Astrocyte of the hippocampus (primary cell): ENCODE measurements at places on chromosomes 1 and 21.

- no peak for DNase-seq
These were observed 11.5 kb upstream of the THRAP3 start for GRCh38 chr1:36212782-36213181.

DNA sequence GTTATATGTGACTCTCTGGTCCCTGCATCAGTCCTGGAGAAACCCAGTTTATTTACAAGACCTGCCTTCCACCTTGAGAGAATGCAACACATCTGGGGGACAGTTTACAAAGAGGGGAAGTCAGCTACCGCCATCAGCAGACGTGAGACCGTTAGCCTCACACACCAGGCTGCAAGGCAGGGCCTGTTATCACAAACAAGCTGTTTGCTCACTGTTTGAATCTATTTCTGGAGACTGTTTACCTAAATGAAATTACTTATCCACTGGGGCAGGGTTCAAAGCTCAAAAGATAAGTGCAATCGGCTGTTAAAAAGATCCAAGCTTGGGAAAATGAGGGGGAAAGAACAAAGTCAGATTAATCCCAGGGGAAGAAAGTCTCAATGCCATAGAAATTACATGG is 134.4 kb downstream of the ZNF281 start:
- DNase-seq: no peak

GRCh38 chr1:6127587-6128163 is 52.4 kb downstream of the CHD5 start:
- DNase-seq: peak; percentile 66

DNA sequence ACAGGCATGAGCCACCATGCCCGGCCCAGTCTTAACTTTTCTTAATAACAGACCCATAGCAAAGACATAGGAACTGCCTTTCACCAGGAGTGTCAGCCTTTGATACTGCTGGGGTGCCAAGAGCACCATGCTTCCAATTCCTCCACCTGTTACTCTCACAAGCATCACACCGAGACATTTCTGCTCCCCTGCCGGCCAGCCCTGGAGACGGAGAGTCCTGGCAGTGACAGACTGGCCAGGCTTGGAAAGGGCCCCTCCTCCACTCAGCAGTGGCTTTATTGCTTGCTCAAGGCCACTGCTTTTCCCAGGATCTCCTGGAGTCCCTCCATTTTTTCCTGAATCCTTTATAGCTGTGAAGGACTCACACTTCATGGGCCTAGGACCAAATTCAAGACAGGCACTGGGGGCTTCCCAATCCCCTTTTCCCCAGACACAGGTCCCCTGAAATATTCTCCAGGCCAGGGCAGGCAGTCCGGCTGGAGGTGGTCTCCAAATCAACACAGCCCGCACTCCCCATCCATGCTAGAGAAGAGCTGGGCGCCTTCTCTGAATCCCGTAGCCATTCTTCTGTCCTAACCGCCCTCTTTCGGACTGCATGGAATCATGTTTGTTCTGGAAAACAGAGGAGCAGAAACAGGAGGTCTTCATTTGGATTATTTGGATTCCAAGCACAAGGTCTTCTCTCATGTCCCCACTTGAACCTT is 25.5 kb upstream of the PTPRF start:
- no peak for DNase-seq

DNA sequence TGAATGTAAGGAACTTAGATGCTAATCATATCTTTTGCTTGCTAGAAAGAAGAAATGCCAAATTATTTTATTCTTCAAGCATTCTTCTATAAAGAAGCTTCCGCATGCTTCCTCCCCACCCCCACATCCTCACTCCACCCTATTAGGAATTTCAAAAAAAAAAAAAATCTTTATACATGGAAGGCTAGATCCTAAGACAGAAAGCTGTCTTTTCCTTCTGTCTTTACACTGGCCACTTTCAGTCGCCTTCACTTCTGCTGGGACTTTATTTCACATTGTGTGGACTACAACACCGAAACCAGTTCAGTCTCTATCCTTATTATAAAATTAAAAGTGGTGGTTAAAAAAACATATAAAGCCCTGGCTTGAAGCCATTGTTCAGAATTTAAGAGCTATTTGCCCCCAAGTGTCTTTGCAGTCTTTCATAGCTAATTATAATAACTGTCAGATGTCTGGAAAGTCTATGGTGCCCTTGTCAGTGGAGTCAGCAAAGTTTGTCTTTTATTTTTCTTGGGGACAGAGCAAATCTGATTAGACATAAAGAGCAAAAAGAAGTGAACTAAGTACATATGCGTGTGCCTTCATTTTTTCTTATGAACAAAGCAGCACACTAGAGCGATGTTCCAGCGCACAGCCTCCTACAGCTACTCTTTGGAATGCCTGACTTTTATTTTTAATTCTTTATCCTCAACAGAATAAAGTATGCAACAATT is 297.7 kb downstream of the PTPRC start:
- DNase-seq: peak; percentile 54

GRCh38 chr1:184685116-184685515 is 69.5 kb downstream of the EDEM3 start:
- no peak for DNase-seq
